ENCODE measurements at places on chromosomes 2 and 18.

DNA sequence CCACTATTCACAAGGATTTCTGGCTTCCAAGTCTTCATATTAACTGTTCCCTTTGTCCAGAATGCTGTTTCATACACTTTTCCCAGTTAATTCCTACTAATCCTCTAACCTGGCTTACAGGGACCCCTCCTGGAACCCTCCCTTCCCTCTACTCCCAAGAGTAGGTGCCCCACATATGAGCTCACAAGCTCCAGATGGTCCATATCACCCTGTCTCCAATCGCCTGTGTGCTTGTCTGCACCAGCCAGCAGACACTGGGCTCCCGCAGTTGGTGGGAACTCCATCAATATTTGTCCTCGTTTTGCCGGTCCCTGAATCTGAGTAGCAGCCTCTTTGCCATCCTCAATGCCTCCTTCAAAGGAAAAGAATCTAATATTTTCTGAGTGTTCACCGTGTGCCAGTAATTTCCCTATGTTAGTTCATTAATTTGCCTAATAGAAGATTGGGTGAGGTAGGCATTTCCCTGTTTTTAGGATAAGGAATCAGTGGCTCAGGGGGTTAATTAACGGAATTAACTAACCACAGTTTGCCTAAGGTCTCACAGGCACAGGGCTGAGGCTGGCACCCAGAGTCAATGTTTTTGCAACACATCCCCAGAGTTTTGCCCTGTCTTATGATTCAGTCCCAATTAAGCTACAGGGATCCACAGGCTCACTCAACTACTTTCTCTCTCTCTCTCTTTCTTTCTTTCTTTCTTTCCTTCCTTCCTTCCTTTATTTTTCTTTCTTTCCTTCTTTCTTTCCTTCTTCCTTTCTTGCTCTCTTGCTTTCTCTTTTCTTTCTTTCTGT lies 141.6 kb upstream of the CYP1B1 start:
- DNase-seq = no peak

GRCh38 chr2:206023183-206023582 lies 62.8 kb downstream of the INO80D start:
- DNase-seq = no peak

- no peak for DNase-seq
Measured at GRCh38 chr18:10059610-10060468, 146.0 kb downstream of the VAPA start.

GRCh38 chr2:217932803-217933616 lies 69.8 kb downstream of the TNS1 start:
- no peak for DNase-seq

DNA sequence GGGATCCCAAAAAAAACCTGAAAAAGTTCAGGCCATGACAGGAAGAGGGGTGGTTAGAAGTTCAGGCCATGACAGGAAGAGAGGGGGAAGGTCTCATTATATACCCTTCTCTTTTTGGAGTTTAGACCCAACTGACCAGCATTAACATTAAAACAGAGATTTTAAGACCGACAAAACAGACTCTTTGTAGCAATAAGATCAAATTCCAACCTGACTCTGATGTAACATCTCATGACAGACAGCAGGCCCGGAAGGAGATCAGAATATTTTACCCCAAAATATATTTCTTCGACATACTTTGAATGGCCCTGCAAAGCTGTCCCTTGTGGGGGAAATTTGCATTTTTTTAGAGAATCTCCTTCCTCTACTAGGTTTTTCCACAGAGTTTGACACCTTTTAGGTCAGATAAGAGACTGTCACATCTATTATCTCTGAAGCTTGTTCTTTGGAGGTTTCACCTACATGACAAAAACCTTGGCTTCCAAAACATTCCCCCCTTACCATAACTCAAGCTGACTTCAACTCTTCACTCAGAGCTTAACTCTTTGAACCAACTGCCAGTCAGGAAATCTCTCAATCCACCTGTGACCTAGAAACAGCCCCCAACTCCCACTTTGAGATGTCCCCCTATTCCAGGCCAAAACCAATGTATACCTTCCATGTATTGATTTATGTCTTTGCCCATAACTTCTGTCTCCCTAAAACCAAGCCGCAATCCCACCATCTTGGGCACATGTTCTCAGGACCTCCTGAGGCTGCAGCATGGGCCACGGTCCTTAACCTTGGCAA lies 51.0 kb upstream of the B3GNT2 start:
- DNase-seq = no peak

GRCh38 chr2:201073071-201073470 lies 1.3 kb downstream of the NDUFB3 start:
- no peak for DNase-seq

DNA sequence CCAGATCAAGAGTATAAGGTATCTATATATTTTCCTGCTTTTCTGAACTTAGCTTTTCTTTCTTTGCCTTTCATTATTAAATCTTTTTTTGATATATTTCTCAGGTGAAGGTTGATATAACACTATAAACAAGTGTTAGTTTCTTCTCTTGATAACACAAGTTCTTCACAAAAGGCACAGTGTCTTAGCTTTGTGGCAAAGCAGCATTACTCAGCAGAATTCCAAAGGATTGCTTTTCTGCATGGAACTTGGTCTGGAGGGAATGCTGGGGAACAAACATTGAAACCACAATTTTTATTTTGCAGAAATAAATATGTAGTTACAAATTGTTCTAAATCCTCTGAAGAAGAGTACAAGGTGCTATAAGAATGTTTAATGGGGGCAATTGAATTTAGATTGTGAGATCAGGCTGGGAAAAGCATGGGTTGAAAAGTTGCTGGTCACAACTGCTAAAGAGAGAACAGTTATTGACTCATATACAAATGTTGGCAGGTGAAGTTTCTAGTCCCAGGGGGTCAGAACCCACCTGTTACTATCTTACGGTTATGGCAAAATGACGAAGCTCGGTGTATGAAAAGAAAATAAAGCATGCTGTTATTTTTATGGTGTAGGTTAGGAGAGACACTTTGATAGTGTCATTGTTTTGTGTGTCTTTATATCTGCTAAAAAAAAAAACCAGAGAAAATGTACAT lies 68.2 kb downstream of the UBR3 start:
- no peak for DNase-seq

DNA sequence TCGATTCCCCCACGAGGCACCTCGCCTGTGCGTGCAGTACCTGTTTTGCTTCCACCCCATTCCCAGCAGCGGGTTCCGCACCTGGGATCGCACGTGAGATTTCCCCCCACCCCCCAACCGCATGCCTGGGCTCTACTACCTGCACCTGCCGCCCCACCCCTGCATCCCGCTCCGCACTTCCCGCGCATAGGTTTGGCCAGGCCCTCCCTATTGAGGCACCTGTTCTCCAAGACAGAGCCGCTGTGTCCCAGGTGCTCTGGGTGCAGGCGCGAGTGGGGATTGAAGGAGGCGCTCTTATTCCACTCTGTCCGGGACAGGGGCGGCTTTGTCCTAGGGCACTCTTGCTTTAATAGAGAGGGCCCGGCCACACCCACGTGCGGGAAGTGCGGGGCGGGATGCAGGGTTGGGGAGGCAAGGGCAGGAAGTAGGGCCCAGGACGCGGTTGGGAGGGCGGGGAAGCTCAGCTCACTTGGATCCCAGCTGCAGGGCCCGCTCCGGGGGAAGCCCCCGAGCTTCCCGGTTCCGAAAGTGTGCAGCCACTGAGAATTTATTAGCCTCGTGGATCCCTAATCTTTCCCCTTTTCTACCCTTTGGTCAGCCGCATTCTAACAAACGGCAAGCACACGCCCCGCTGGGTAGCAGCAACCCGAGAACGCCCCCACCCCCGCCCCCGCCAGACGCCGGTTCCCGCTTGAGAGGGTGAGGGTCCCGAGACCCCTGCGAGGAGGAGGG lies 670 bp upstream of the MOCOS start:
- DNase-seq = no peak

DNA sequence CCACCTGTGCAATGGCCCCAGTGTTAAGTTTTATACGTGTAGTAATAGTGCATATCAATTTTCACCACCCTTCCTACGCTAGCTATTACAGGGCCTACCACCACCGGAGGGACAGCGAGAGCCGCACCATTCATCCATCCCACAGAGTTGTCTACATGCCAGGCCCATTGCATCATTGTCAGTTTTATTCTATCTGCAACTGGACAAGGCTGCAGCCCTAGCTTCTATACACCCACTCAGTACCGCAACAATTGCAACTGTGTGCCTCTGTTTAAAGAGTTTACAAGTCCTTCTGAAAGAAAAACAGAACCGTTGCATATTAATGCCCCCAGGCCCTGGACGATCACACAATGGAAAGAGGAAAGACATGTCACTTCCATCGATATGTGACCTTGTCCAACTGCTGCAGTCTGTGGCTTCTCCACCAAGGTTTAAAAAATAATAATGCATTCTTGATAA lies 58.6 kb downstream of the ZEB2 start:
- no peak for DNase-seq

GRCh38 chr18:79597831-79598632 lies 81.6 kb upstream of the CTDP1 start:
- DNase-seq = peak; percentile 16

DNA sequence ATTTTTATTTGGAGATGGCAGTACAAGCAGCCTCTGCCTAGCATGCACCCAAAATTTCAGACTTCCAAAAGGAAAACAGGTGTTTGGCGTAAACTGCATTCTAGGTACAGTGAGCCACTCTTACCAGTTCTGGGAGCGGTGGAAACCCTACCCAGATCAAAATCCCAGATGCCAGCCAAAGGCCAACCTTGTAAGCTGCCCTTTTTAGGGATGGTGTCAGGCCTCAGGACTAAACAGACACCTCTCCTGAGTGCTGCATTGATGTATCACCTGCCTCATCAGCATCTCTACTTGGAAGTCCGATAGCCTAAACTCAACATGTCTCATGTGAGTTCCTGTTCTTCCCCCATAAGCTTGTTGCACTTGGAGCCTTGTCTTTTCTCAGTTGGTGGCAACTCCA lies 104.0 kb downstream of the MAP4K4 start:
- DNase-seq = no peak

DNA sequence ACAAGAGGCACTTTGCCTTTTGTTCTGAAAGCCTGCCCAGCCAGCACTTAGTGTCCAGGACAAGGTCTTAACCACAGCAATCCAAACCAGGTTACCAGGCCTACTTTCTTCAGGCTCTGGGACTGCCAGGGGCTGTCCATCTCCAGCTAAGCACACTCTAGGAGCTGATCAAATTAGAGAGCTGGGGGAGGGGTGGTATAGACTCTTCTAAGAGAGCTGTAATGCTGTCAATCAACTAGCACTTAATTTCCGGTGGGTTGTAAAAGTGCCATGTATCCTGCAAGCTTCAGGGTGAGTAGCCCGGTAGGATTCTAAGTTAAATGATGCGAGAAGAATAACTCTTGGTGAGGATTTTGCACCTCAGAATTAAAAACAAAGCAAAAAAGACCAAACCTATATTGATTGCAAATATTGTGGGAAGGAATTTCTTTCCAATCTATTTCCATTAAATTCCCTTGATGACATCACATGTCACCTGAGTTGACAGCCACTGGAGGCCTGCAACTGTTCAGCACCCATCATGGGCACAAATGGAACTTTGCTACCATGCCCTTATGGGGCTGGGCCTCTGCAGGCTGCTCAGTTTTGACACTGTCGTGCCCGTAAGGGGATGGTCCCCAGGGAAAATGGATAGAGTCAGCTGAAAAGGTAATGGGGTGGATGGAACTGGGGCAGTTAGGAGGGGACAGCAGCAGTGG lies 8.7 kb upstream of the COX7A2L start:
- DNase-seq = no peak

DNA sequence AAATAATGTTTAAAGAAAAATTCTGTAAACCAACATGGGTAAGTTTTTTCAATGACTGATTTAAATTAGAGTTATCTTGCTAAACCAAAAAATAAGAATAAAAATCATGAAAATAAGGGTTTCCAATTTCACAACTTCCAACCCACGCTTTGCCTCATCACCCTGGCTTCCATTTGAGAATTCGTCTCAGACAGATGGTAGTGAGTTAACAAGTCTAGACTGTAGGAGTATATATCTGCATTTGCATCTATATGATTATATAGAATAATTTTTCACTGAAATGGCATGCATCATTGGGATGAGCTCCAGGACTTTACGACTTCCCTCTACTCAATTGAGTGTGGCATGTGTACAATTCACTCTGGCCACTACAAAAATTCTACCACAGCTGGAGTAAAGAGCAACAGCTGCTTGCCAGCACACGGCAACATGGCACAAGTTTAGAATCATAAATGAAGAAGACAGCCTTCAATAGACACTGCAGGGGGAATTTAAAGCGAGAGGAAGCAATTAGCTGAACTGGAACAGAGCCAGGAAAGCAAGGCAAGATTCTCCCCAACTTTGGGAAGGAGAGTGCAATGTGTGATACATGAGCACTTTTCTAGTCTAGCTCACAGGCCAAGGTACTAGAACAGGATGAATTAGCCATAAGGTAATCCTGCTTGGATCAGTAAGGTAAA lies 1673.5 kb upstream of the CELF4 start:
- no peak for DNase-seq

DNA sequence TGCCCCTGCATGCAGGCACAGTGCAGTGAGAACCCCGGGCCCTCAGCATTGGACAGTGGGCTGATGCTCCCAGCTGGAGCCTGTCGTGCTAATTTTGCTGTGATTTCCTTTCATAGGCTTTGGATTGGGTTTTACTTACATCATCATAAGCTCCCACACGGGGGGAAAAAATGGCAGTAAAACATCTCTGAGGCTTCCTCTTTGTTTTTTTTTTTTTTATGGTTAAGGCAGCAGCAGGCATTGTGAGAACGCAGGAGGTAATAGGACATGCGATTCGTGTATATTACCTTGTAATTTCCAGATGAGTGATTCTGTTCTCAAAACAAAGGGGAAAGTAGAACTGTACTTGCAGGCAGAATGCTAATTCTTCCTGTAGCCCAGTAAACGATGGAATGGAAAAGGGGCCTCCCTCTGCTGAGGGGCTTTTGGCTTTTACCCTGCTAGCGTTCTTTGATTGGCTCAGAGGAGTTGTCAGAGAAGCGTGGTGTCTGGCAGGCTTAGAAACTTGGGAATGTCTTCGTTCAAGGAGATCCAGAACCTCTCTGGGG lies 89.7 kb downstream of the NPAS2 start:
- no peak for DNase-seq
